ENCODE measurements at places on chromosomes 7 and 10.
A peak's percentile ranks its signal among the peaks of the same experiment; 100 is the strongest.

DNA sequence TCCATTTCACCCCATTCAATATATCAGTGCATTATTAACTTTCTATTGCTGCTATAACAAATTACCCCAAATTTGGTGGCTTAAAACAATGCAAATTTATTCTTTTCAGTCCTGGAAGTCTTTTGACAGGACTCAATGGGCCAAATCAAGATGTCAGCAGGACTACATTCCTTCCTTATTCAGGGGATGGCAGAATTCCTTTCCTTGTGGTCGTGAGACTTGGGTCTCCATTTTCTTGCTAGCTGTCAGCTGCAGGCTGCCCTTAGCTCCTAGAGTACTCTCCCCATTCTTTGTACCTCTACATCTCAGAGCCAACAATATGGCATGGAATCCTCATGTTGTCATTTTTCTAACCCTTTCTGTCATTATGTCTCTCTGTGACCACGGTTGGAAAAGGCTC is 310.6 kb downstream of the HDAC9 start:
- DNase-seq, result no peak

- peak; percentile 15 for DNase-seq
These were observed 65.0 kb downstream of the RAPGEF5 start for GRCh38 chr7:22291977-22292376.

GRCh38 chr7:111833466-111833865 is 271.2 kb upstream of the IMMP2L start:
- DNase-seq, result no peak

GRCh38 chr10:5732141-5732540 is 47.5 kb downstream of the TASOR2 start:
- DNase-seq, result no peak

- DNase-seq, result no peak
These were observed 737 bp downstream of the CNNM2 start for GRCh38 chr10:102918817-102919245.

DNA sequence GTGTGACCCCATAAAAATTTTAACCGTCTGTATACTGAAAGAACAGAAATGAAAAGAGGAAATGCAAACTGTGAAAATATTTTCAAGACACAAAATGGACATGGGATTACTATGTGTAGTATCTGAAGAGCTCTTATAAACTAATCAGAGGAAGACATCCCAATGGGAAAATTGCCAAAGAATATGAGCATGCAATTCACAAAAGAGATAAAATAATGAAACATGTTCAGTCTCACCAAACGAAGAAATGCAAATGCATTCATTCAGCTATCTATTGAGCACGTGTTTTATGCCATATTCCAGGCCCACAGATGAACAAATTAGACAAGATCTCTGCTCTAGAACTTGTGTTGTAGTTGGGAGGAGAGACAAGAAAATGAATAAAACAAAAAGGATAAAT is 63.2 kb downstream of the NHLRC2 start:
- DNase-seq, result no peak

DNA sequence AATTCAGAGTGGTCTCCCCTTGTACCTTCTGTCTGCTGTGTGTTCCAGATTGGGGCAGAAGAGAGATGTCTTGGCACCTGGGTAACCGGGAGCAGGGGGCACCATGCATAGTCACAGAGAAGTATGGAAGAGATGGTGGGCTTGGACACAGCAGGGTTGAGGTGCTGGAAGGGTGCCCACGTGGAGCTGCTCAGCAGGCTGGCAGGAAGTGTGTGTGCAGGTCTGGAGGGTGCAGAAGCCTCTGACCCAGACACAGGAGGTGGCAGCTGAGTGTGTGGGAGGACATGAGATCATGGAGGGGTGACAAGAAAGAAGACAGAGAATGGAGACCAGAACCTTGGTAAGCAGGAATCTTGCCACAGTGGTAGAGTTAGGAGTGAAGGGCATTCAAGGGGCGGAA is 42.3 kb upstream of the DUSP5 start:
- DNase-seq, result no peak

DNA sequence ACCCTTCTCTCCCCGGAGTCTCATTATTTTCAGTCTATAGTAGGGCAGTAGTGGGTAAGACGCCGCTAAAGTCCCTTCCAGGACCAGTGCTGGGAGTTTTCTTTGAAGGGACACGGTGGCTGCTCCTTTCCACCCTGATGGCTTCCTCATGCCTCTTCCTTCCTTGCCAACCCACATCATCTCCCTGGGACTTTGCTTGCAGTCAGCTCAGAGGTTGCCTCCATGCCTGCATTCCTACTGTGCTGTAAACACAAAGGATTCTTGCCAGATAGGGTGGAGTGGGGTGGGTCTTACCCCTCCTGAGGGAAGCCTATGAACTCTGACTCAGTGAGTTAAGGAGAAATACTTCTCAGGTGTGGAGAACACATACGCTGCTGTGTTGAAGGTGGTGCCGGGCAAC is 59.9 kb upstream of the IGFBP3 start:
- no peak for DNase-seq

- no peak for DNase-seq
These were observed 556.1 kb downstream of the ATRNL1 start for GRCh38 chr10:115649217-115649616.

DNA sequence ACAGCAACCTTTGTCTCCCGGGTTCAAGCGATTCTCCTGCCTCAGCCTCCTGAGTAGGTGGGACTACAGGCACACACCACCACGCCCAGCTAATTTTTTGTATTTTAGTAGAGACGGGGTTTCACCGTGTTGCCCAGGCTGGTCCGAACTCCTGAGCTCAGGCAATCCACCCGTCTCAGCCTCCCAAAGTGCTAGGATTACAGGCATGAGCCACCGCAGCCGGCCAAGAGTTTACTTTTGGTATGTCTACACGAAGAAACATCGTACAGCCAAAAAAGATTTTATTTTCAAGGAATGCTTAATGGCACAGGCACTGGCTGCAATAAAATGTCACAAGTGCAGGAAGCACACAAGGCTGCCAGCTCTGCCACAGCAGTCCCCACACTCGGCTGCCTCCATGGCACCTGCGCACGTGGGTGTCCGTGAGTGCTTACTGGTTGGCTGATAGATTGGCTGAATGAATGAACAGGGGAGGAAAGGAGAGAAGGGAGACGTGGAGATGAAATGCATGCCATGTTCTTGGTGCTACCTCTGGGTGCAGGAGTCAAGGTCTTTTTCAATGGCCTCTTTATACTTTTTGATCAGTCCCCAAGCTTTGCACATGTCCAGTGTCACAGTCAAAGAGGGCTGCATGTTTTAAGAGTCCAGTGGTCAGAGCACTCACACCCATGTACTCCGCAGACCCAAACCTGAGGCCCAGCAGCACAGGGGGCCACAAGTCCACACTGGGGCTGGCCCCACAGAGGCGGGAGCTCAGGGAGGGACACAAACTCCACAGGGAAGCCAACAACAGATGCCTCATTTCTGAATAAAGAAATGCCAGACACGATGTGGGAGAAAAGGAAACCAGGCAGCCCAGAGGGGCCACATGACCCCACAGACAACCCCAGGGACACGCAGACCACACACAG is 198.2 kb downstream of the MAD1L1 start:
- DNase-seq, result no peak

GRCh38 chr7:54978364-54979116 is 40.3 kb upstream of the EGFR start:
- no peak for DNase-seq

GRCh38 chr7:95330204-95330960 is 6.0 kb upstream of the PON1 start:
- DNase-seq, result no peak

DNA sequence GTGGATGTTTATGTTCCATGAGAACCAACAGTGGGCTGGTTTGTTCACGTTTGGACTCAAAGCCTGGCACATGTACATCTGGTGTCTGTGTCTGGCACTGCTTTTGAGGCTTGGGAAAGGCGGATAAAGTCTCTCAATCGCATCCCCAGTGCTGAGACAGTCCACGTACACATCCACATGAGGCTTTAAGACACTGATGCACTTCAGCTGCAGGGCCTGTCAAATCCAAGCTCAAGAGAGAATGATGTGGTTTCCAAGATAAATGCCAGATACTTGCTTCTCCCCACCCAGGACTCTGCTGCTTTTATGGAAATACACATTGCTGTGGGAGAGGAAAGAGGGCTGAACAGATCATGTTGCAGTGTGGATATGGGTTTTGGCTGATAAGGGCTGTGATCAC is 178.4 kb downstream of the ADARB2 start:
- no peak for DNase-seq

- DNase-seq, result no peak
These were observed 187.0 kb upstream of the SLC26A5 start for GRCh38 chr7:103632972-103633371.
